ENCODE measurements at places on chromosomes 12 and 14.

DNA sequence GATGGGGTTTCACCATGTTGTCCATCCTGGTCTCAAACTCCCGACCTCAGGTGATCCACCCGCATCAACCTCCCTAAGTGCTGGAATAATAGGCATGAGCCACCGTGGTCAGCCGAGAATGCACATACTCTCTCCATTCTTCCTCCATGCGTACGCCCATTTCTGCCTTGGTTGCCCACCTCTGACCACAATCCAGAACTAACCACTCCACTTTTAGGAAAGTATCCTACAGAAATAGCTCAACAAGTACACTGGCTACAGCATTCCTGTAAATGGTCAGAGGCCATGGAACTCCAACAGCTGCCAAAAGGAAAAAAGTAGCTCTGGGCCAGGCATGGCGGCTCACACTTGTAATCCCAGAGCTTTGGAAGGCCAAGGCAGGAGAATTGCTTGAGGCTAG is 60.7 kb downstream of the IRF2BPL start:
- DNase-seq, result no peak

DNA sequence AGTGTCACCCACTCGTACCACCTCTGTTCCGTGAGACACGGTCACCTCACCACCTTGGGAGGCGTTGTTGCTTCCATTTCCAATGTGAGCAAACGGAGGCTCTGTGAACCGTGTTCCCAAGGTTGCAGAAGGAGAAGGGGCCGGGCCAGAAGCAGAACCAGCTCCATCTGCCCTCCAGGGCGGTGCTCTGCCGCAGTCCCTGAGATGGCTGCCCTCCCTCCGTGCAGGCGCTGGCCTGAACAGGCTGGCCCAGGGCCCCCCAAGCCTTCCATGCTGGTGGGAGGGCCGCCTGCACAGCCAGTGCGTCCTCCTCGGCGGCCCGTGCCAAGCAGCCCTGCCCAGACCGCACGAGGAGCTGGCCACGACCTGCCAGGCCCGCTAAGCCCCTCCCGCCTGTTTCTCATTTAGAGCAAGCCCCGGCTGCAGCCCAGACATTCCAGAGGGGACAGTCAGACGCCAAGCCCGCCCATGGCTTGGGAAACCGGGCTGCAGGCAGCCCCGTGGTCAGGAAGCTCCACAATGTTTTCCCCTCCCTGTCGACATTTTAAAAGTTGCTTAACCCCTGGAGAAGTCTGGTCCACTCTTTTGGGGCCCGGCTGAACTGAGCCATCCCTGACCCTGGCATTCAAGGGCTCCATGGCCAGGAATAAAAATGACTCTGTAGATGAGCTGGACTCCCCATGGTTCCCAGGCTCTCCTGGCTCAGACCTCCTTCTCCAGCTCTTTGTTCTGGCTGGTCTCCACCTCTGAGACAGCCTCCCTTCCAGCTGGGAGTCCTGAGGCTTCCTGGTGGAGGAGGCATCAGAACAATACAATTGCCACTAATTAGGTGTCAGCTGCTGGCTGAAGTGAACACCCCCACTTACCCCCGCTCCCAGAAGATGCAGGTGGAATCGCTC is 236.0 kb downstream of the BCL11B start:
- DNase-seq, result no peak

DNA sequence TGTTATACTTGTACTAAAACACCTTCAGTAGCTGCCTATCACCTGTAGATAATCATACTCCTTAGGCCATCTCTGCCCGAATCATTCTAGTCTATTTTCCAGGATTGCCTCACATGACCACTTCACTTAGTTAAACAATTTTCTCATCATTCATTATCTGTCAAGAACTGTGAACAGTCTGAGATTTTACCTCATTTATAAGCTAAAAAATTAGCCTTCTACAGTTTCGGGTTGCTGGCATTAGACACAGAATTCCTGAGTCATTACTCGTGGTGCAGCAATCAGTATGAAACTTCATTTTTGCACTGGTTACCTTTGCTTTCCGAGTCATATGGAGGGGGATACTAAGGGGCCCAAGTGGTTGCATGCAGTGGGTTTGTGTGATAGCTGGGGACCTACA is 57.6 kb upstream of the OTOGL start:
- DNase-seq, result no peak

GRCh38 chr14:74507085-74507484 is 13.5 kb downstream of the ISCA2 start:
- DNase-seq, result no peak

GRCh38 chr14:59897757-59898383 is 22.1 kb upstream of the LRRC9 start:
- DNase-seq, result no peak

GRCh38 chr12:76237086-76237701 is 111.0 kb downstream of the BBS10 start:
- DNase-seq, result no peak

- DNase-seq, result no peak
These were observed 262.6 kb downstream of the ADAMTS20 start for GRCh38 chr12:43289426-43289801.

DNA sequence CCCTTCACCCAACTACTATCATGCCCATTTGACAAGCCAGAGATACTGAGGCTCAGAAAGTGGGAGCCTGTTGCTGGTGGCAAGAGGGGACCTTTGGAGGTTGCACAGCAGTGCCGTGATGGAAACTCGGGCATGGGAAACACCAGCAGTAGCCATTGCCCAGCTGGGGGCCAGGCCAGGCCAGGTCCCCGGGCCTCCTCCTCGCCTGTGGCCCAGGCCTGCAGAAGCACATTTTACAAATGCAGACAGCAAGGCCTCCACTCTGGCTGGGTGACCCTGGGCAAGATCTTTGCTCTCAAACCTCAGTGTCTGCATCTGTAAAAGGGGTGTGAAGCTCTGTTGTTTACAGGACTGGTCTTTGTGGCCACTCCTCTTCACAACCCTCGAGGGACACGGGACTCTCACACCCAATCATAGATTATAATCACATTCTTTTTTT is 4.5 kb upstream of the SH2B3 start:
- no peak for DNase-seq

GRCh38 chr12:110531741-110532333 is 29.7 kb downstream of the RAD9B start:
- DNase-seq, result no peak

DNA sequence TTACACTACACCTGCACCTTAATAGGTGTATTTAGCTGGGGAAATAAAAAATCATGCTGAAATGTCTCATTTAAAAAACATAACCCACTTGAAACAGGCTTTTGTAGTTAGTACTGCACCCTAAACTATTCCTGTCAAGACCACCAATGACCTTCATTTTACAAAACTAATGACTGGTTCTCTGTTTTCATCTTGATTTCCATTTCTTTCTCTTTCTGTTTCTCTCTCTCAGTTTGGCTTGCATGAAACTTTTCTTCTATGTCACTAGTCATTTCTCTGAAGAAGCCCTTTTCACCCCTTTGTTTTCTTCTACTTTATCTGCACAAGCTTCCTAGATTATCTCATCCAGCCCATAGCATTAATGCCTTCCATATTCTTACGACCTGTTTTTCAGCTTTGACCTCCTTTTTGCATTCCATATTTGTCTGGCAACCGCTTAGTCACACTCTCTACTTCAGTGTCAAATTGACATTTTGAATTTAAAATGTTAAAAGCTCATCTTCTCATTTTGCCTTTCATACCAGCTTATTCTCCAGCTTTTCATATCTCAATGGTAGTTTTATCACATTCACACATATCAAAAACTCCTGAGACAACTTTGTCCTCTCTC is 32.7 kb upstream of the KLRF1 start:
- no peak for DNase-seq

- no peak for DNase-seq
These were observed 23.8 kb upstream of the ELK3 start for GRCh38 chr12:96170328-96170727.

DNA sequence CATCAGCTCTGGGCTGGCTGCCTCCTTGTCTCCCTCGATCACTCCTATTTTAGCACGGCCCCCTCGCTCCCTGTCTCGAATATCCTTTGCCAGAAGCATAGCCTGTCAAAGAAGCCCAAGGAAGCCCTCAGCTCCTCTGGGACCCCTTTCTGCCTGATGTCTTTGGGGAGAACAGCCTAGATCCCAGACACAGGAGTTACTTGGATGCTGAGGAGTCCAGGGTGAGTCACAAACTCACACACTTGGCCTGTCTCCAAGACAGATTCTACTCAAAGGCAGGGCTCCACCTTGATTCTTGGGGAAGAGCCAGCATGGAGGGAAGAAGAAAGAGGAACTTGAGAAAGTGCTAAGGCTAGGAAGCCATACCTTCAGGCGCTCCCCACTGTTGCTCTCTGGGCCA is 8.1 kb downstream of the AVIL start:
- DNase-seq, result no peak
